Right atrium auricular region (tissue), 2 donors: ENCODE measurements at places on chromosomes 12 and 14. TPM values are rescaled to one million over a fixed set of nuclear protein-coding genes. Genes with fewer than 3 reads are reported as not detected.

DNA sequence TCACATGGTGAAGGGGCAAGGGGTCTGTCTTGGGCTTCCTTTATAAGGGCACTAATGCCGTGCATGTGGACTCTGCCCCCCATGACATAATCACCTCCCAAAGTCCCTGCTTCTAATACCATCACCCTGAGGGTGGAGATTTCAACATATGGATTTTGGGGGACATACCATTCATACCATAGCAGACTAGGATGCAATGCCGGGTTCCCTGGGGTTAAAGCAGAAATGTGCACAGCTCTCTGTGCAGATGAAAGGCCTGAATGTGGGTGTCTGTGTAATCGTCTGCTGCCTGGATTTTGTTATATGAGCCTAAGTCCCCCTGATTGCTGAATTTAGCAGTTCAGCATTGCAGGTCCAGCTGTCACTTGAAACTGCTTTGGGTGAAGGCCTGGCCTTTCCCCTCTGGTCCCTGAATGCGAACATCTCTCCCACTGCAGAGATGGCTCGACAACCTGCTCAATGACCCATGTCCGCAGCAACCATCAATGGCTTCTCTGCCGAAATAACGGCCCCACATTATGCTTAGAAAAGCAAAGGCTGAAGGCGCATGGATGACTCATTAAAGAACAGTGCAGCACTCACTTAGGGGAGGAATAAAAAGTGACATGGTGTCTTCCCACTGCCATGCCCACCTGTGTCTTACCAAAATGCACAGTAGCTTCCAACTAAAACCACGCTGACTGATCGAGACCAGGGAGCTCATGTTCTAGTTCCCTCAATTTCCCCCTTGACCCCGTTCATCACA is 286.3 kb downstream of the DPF3 start:
- no peaks in the 10 kb centered on the region for H3K36me3 ChIP-seq
- no peaks in the 10 kb centered on the region for H3K27me3 ChIP-seq
- DNase-seq: peak; percentile 13
- H3K4me1 ChIP-seq: no peaks in the 10 kb centered on the region

- H3K4me3 ChIP-seq: no peak overlapping the region
- H3K36me3 ChIP-seq: no peaks in the 10 kb centered on the region
- H3K27me3 ChIP-seq: no peaks in the 10 kb centered on the region
Observed at GRCh38 chr12:114013575-114014345, 47.6 kb upstream of the RBM19 start.

- no peaks in the 10 kb centered on the region for H3K27me3 ChIP-seq
- H3K36me3 ChIP-seq: no peaks in the 10 kb centered on the region
- DNase-seq: no peak
- no peak overlapping the region for H3K4me3 ChIP-seq
- H3K4me1 ChIP-seq: no peaks in the 10 kb centered on the region
Observed at GRCh38 chr12:85393606-85394005, 113.6 kb downstream of the ALX1 start.

- peaks cover 27% of the 10 kb centered on the region for H3K4me1 ChIP-seq
- DNase-seq: no peak
- no peak overlapping the region for H3K27ac ChIP-seq
- H3K36me3 ChIP-seq: no peaks in the 10 kb centered on the region
- H3K27me3 ChIP-seq: no peaks in the 10 kb centered on the region
Observed at GRCh38 chr14:91315844-91316267, 71.4 kb upstream of the GPR68 start.

DNA sequence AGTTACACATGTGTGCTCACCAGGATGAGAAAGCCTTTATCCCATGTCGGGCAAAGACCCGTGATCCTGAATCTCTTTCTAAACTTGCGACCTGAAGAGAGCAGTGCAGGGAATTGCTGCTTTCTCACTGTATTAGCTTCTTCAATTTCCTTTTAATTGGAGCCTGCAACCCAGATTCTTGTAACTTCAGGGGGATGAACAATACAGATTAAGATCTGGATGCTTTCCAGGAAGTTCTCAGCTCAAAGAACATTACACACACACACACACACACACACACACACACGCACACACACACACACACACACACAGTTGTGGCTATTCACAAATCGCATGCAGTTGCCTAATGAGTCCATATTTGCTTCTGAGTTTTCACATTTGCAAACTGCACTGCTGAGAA is 268.3 kb downstream of the NPAS3 start:
- H3K4me3 ChIP-seq: no peak overlapping the region
- no peak for DNase-seq
- H3K36me3 ChIP-seq: no peaks in the 10 kb centered on the region

- H3K4me3 ChIP-seq: no peak overlapping the region
- H3K4me1 ChIP-seq: no peaks in the 10 kb centered on the region
Observed at GRCh38 chr12:16225692-16226091, 51.8 kb downstream of the SLC15A5 start.

GRCh38 chr14:103087343-103087835 is 3.4 kb downstream of the LBHD2 start:
- no peak overlapping the region for H3K27ac ChIP-seq
- H3K27me3 ChIP-seq: peaks cover 5% of the 10 kb centered on the region
- H3K36me3 ChIP-seq: no peaks in the 10 kb centered on the region
- no peak for DNase-seq
- H3K4me1 ChIP-seq: peaks cover 20% of the 10 kb centered on the region

DNA sequence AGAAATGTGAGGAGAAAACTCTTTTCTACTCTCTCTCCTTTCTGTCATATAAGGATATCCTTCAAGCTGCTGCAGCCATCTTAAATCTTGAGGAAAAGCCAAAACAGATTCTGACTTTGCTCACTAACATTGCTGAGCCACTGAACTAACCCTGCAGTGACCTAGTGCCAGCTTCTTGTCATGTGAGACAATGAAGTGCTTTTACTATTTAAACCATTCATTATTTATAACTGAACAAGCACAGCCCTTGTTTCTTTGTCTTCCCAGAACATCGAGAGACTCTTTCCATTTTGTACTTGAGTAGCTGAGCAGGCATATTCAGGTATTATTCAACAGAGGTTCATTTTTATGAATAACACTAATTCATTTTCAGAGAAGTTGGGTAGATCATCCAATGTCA is 455.0 kb upstream of the TMPO start:
- no peaks in the 10 kb centered on the region for H3K36me3 ChIP-seq
- H3K27me3 ChIP-seq: no peaks in the 10 kb centered on the region
- no peak overlapping the region for H3K4me3 ChIP-seq
- H3K27ac ChIP-seq: no peak overlapping the region

DNA sequence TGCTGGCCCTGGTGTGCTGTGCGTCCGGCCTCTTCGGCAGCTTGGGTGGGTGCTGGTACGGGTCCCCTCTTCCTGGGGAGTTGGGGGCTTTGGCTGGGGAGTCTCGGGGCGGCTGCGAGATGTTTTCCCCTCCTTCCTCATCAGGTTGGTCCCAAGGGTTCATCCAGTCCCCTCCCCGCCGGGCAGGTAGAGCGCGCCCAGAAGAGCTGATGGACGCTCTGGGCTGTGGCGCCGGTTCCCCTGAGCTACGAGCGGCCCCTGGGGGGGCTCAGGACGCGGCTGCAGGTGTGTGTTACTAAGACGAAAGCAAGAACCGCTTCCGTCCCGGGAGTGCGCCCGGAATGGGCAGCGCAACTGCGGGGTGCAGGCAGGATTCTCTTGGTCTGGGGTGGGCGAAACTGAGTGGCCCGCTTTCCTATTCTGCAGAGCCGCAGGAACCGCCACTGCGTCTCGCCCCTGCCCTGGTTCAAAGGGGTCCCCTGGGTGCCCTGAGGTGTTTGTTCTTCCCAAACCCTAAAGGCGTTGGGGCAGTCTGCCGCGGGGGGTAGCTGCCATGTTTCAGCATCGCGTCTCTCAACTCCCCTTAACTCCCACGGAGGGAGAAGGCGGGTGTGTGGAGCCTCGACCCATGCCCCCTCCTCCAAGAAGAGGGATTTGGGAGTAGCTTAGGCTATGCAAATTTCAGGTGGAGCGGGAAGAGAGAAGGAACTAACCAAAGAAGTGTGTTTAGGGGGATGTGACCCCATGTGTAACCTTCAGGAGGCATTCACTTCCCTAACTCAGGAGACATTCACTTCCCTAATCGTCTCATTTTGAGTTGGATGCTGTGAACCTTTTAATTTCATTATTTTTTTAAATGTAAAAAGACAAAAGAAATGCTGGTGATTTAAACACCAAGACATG is 1.2 kb downstream of the SLC24A4 start:
- no peak overlapping the region for H3K4me3 ChIP-seq
- no peak for DNase-seq
- peaks cover 19% of the 10 kb centered on the region for H3K4me1 ChIP-seq

DNA sequence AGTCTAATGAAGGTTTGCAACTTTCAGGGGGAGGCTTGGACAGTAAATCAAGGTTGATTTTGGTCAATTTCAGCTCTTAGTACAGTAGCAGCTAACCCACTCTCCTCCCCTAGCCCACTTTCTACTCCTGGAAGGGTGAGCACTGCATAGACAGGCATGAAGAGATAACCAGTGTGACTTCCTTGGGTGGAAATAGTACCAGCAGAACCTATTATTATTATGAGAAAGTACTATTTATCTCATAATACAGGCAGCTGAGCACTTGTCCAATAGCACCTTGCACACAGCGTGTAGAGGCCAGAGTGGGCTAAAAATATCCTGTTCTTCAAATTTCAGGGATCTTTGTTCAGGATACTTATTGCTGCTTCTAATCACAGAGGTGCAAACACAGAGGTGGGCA is 96.2 kb upstream of the FKBP4 start:
- H3K36me3 ChIP-seq: no peaks in the 10 kb centered on the region
- H3K27me3 ChIP-seq: no peaks in the 10 kb centered on the region
- H3K27ac ChIP-seq: no peak overlapping the region
- H3K4me3 ChIP-seq: no peak overlapping the region
- DNase-seq: no peak

DNA sequence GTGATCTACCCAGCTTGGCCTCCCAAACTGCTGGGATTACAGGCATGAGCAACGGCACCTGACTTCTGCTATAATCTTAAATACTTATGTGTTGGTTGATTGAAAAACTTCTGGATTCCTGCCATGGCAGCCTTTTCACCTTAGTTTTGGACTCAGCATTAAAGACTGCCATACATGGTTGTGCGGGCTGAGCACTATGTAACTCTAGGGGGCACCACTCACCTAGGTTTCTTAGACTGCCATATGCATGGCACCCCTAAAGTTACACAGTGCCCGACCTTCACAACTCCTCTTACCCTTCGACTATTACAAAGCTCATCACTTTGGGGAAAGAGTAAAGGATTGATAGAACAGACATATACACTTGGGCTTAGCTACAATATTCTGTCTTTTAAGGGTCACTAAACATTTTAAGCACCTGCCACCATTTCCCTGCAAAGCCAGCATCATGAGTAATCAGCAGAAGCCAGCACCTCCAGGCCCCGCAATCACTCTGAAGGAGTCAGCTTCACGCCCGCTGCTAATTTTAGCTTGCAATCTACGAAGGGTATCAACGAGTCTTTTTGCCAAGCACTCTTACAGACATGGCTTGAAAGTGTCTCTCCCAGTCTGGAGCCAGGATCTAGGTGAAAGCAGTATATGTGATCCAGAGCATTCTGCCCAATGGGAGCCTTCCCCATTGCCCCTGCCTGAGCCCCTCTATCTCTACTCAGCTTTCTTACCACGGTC is 59.8 kb downstream of the SUDS3 start:
- no peak for DNase-seq
- no peak overlapping the region for H3K4me3 ChIP-seq
- no peaks in the 10 kb centered on the region for H3K36me3 ChIP-seq

DNA sequence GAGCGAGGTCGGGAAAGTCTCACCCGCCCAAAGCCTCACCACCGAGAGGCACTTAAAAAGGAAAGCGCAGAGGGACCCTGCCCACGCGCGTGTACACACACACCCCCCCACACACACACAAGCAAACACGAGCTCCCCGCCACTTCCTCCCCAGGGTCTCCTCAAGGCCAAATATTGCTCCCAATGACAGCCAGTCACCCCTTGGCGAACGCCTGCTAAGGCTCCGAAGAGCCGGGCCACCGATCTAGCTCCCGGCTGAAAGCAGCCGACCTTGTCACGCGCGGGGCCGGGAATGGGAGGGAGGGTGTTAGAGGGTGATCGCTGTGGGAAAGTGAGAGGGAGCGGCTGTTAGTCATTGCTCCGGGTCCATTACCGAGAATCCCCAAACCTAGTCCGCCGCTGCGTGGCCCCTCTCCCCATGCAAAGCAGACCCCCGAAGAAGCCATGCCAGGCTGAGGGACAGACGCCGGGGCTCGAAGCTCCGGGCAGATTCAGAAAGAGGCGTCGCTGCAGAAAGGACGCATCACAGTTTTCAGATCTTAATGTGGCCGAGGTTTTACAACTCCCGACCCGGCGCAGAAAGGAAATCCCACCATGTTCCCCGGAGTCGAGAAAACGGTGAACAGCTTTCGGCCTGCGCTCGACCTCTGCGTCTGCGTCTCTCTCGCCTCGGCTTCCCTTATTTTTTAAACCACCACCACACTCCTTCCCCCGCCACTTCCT is 2.6 kb downstream of the BMP4 start:
- H3K27me3 ChIP-seq: no peaks in the 10 kb centered on the region
- H3K36me3 ChIP-seq: peaks cover 5% of the 10 kb centered on the region
- no peak for DNase-seq
- H3K4me1 ChIP-seq: peaks cover 44% of the 10 kb centered on the region

DNA sequence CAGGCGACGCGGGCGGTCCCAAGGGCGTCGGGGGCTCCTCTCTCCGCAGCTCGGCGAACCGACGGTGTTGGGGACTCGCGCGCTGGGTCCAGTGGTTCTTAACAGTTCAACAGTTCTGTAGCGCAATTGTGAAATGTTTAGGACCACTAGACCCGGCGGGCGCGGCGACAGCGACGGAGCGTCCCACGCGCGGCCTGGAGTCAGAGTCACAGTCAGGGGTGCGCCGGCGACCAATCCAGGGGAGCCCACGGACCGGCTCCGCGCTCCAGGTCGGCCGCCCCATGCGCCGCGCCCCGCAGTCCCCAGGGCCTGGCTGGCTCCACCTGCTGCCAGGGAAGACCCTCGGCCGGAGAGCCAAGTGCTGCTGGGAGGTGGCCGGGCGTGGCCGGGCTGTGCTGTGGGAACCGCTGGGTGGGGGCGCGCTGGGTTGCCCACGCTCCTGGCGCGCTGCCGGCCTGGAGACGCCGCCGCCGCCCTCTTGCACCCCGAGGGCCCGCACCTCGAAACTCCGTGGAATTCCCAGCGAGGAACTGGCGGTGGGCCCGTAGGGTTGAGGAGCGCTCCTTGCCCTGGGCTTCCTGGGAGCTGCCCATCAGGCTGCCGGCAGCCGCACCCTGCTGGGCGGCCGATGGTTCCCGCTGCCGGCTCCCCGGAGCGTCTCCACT is 20.9 kb upstream of the KIF26A start:
- no peaks in the 10 kb centered on the region for H3K4me1 ChIP-seq
- no peak overlapping the region for H3K27ac ChIP-seq
- no peaks in the 10 kb centered on the region for H3K36me3 ChIP-seq
- H3K27me3 ChIP-seq: no peaks in the 10 kb centered on the region

The CACNA1C gene
- total RNA-seq: 93.6 TPM

The RIMBP2 gene
- total RNA-seq: 0.04 TPM

The TSPAN11 gene
- 2.5 TPM for total RNA-seq

The ATXN3 gene
- 17.9 TPM for total RNA-seq

The PARP2 gene
- 6.5 TPM for total RNA-seq

The RD3L gene
- 7.6 TPM for total RNA-seq

The GRIN2B gene
- total RNA-seq: not detected
